H7 (cell line): ENCODE measurements at places on chromosomes 3 and 15. TPM values are rescaled to one million over a fixed set of nuclear protein-coding genes. Genes with fewer than 3 reads are reported as not detected.

DNA sequence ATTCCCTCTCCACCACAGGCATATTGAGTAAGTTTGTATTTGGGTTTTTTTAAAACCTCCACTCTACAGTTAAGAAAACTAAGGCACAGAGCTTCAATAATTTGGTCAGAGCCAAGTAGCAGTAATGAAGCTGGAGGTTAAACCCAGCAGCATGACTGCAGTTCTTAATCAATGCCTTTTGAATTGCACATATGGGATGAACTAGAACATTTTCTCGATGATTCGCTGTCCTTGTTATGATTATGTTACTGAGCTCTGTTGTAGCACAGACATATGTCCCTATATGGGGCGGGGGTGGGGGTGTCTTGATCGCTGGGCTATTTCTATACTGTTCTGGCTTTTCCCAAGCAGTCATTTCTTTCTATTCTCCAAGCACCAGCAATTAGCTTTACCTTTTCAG, 1.6 kb upstream of the CCR5 start:
- DNase-seq: no peak

- no peak for DNase-seq
Observed at GRCh38 chr3:193522473-193522872, 32.2 kb downstream of the ATP13A4 start.

- no peak for DNase-seq
Observed at GRCh38 chr3:197996855-197997254, 36.8 kb downstream of the LMLN start.

The COL6A5 gene
- not detected in 2 replicates for total RNA-seq

The IL16 gene
- 1.4 TPM in 1 of 2 replicates, not detected in the other for total RNA-seq

DNA sequence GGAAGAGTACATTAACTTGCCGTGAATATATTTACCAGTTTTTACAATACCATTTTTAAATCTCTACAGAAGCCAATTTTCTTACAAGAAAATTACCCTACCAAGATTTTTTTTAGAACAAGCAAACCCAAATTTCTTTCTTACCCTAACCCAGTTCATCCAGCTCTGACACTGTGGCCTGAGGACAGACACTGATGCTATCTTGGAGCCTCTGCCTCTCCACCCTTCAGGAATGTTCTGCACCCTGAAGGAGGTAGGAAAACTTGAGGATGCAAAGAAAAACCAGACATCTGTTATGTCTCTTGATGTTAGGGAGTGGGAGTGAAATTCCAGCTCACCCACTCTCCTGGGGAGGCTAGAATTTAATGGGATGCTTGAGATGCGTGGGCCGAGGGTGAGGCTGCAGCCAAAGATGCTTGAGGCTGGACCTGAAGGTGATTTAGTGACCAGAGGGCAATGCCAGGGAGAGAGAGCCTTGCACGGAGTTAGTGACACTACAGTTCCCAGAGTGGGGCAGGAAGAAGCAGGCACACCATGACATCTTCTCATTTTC, 69.9 kb downstream of the LIPC start:
- DNase-seq: no peak

The HGD gene
- total RNA-seq: 0.18 and 1.4 TPM in 2 replicates

The CCDC80 gene
- total RNA-seq: 17.2 and 19.1 TPM in 2 replicates

DNA sequence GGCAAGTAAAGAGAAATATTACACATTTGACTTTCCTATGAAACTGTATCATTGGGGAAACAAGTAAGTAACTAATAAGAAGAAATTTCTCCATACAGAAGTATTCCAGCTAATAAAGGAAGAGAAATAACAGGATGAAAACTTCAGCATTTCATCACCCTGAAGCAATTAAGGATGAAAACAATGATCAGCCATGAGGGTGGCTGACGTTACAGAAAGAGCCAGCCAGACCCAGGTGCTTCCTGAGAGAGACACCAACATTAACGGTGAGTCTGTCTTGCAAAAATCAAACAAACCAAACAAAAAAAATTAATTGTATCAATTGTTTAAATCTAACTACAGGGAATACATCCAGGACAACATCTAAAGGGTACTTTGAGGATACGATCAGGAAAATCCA, 190.0 kb downstream of the ARRDC4 start:
- DNase-seq: no peak

- no peak for DNase-seq
Observed at GRCh38 chr3:187491371-187491770, 123.2 kb downstream of the RTP4 start.

DNA sequence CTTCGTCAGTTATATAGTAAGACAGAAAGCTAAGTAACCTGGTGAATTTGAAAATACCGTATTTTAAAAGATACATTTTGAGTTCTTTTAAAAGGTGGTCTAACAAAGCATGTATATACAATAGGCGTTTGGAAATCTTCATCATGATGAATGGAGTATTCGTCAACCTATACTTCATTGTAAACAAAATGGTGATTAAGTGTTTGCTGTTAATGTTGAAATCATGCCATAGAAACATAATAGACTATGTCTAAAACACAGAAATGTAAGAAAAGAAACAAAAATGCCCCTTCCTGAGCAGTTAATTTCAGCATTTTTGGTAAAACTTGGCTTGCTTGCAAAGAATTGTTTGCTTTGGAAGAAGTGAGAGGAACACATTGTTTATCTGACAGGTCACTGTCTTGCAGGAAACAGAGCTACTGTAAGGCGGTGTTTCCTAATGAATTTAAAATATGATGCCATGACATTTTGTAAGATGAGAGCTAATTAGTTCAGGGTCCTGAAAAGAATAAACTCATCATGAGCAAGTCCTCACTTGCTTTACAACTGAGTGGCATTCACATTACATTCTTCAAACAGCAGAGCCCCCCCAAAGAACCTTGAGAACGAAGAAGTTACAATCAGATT, 126.7 kb downstream of the SERPINI1 start:
- DNase-seq: no peak

The CD96 gene
- total RNA-seq: not detected in 2 replicates

- peak; percentile 62 for DNase-seq
Observed at GRCh38 chr15:57732526-57733331, 26.2 kb downstream of the POLR2M start.

GRCh38 chr15:40685376-40685775, 9.6 kb upstream of the RAD51 start:
- DNase-seq: no peak

- no peak for DNase-seq
Observed at GRCh38 chr15:25812073-25812472, 51.1 kb downstream of the ATP10A start.

GRCh38 chr3:187041362-187042307, 97.7 kb downstream of the RPL39L start:
- no peak for DNase-seq

The ARHGAP31 gene
- total RNA-seq: 4.2 and 6.6 TPM in 2 replicates

The ACAP2 gene
- total RNA-seq: 27.5 and 45.9 TPM in 2 replicates

The TPRG1 gene
- total RNA-seq: 0.35 and 1.4 TPM in 2 replicates

The ZIC1 gene
- total RNA-seq: 2.0 and 3.5 TPM in 2 replicates

- no peak for DNase-seq
Observed at GRCh38 chr15:28992336-28992864, 106.6 kb downstream of the APBA2 start.

The RASGRF1 gene
- total RNA-seq: 0.11 and 0.14 TPM in 2 replicates

DNA sequence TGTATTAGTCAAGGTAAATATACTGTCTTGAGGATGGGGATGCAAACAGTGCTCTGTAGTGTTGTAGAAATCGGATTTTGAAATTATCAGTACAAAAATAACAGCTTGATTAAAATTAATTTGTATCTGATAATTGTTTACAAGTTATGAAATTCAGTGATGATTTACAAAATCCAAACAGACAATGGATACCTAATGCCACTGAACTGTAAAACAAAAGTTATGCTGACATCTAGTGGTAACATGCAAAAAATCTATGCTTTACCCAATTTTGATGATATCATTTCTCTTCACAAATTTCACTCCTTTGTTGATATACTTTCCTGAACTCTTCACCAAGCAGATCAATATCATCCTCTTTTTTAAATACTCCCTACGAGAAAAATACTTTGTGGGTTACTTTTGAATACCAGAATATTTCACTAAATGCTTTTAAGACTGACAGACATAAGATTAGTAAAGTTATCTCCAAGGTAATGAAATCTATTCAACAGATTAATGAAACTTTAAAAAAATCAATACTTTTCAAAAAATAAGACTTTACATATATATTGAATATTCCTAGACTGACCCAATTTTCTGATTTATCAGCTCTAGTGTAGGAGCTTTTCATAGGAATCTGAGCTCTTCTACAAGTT, 36.0 kb downstream of the MNS1 start:
- DNase-seq: peak; percentile 4

DNA sequence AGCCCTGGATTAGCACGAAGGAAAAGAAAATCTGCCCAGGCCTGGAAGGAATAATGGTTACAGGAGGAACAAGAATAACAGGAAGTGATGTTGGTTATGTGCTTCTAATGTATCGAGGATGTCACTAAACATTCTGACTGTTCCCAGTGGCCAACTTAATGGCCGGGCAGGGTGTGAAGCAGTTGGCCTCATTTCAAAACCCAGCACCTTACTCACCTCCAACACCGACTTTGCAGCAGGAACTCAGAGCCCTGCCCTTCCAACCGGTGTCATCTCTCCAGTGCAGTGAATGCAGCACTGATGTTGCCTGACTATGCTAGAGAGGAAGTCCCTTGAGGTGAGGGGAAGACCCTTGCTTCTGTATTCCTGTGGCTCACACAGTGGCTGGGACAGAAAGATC, 162.4 kb upstream of the LRTM1 start:
- DNase-seq: no peak

DNA sequence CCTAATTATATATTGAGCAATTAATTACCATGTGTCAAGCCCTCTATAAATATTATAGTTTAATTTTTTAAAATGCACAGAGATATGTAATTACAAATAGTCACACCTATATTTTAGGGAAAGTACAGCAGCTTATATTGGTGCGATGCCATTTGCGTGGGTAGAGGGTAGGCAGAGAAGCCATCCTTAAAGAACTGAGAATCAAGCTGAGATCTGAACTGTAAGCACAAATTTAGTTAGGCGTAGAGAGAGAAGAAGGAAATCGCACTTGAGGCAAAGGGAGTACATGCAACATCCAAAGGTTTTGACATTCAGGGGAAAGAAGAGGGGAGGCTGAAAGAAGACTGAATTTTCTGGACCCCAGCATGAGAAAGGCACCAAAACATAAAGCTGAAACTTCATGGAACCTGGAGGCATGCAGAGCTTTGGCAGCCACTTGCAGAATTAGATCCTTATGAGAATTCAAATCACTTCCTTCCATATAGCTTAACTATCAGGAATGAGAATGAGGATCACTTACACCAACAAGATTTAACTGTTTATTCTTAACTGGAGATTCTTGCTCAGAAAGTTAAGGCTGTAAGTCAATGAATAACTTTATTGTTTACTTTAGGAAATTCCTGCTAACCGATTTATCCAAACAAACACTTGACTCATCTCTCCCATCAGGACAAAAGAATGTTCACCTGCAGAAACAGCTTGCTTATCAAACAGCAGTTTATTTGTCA, 114.3 kb downstream of the TGFBR2 start:
- no peak for DNase-seq

GRCh38 chr3:126107203-126107939, 23.4 kb upstream of the SLC41A3 start:
- DNase-seq: peak; percentile 32

The ECE2 gene
- not detected in 2 replicates for total RNA-seq

The EPM2AIP1 gene
- total RNA-seq: 4.3 and 7.5 TPM in 2 replicates

GRCh38 chr15:70258369-70259027, 160.8 kb upstream of the TLE3 start:
- DNase-seq: peak; percentile 18

The TMEM45A gene
- 3.8 and 4.8 TPM in 2 replicates for total RNA-seq

DNA sequence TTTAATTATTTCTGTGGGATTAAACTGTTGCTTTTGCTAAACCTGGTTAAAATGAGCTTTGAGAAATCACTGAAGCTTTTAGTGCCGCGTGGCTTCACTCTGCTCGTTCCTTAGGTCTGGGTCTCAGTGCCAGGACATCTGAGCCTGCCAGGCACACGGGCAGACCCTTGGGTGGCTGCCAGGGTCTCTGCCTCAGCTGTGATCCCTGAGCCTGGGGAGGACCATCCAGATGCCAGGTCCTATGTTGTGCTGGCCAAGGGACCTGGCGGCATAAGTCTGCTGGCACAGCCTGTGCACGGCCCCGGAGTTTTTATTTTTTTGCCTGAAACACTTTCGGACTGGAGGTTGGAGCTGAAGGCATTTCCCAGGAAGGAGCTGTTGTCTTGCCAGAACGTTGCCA, 328.1 kb downstream of the LRTM1 start:
- DNase-seq: no peak

The CHRM5 gene
- total RNA-seq: not detected in 2 replicates

GRCh38 chr3:126316501-126316939, 40.7 kb downstream of the KLF15 start:
- DNase-seq: peak; percentile 32

GRCh38 chr15:54659646-54660045, 537.1 kb downstream of the RSL24D1 start:
- no peak for DNase-seq

- no peak for DNase-seq
Observed at GRCh38 chr15:67841513-67841762, 1.6 kb upstream of the RNU6-1 start.

The CCR9 gene
- not detected in 2 replicates for total RNA-seq

GRCh38 chr15:64144565-64145281, 6.8 kb upstream of the SNX22 start:
- no peak for DNase-seq

The CCR8 gene
- total RNA-seq: 0.15 TPM in 1 of 2 replicates, not detected in the other

DNA sequence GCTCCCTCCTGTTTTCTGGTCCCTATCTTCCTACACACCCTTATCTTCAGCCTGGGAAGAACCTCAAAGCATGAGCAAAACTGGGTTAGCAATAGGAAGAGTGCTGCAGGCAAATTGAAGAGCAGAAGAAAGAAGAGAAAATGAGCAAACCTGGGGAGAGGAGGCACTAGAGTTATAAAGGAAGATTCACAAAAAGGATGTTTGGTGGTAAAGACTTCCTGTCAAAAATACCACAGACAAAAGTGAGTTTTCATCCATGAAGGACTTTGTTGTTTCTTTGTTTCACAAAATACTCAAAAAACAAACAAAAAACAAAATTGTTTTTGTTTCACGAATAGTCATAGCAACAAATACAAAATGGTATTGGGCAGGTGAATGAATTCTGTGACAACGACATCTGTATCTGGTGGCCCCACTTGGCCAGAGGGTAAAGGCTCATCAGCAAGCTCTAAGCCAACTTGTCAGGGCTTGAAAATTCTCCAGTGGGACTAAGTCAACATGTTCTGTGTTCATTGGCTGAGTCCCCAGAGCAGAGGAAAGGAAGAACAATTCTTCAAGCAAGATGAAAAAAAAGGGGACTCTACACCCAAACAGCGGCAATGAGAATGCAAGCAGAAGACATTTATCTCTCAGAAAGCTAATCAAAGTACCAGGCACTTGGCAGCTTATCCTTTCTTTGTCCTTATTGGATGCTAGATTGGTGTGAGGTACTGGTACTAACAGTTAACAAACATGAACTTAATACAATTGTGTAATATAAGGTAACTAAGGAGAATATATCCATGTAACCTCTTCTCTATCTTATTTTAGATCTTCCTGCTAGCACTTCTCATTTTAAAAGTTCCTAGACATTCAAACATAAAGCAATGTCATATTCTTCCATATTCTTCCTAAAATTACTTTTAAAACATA, 9.7 kb downstream of the ATP8B4 start:
- DNase-seq: no peak

The CRYGS gene
- 0.81 and 1.8 TPM in 2 replicates for total RNA-seq

- no peak for DNase-seq
Observed at GRCh38 chr3:47017504-47018268, 38.2 kb downstream of the NBEAL2 start.
